ENCODE measurements at places on chromosomes 3 and 15. TPM values are rescaled to one million over a fixed set of nuclear protein-coding genes. Genes with fewer than 3 reads are reported as not detected.

The TM4SF18 gene
- total RNA-seq, result not detected

The LSAMP gene
- 0.03 TPM for total RNA-seq

The MYO5C gene
- 0.31 TPM for total RNA-seq

The ZBED2 gene
- total RNA-seq, result not detected

The OXTR gene
- 5.1 TPM for total RNA-seq

The HAUS2 gene
- total RNA-seq, result 18.7 TPM

The KLHL6 gene
- not detected for total RNA-seq

- no peak for DNase-seq
Observed at GRCh38 chr3:156216852-156217251, 96.5 kb downstream of the KCNAB1 start.

- DNase-seq, result no peak
Observed at GRCh38 chr15:79204886-79205675, 77.4 kb upstream of the ANKRD34C start.

DNA sequence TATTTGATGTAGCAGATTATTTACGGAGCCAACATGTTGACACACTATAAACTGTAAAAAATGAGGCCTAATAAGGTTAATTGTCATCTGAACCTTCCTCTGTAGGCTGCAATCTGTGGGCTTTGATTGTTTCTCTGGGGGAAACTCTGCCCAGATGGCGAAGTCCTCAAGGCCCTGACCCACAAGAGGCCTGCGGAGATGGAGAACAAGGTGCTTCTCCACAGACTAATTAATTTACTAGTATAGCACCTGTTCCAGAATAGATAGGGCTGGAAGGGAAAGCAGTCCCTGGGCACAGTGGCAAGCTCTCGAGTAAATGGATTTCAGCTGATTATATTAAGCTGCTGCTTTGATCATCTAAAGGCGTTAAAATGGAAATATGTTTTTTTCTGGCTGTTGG, 338.8 kb upstream of the DNAJC19 start:
- DNase-seq, result no peak

GRCh38 chr3:20914310-20914709, 728.3 kb upstream of the SGO1 start:
- DNase-seq, result no peak

DNA sequence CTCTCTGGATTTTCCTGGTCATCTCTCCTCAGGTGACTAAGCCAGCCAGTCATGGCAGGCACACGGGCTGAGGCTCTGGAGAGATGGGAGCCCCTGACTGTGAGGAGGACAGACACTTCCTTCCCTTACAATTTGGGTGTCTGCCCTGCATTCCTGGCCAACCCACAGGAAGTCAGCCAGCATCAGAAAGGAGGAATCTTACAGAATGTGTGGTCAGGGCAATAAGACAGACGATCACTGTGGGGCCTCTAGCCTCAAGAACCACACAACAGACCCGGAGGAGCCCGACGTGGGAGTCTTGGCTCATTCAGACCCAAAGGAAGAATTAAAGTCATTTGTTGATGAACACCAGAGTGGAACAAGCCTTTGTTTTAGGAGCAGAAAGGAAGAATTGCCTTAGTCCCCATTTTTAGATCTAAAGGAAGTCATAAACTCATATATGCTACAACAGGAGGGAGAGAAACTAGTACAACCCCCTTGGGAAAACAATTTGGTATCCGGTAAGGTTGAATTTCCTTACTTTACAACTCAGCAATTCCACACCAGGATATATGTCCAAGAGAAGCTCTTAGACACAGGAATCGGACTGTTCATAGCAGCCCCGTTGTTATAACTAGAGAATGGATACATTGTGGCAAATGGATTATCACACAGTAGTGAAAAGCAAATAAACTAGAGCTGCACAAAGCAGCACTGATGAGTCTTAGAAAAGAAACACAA, 62.2 kb downstream of the ABTB1 start:
- peak; percentile 94 for DNase-seq

- DNase-seq, result peak; percentile 19
Observed at GRCh38 chr15:96553006-96553405, 222.5 kb downstream of the NR2F2 start.

GRCh38 chr3:125351814-125352456, 23.2 kb downstream of the ZNF148 start:
- no peak for DNase-seq

DNA sequence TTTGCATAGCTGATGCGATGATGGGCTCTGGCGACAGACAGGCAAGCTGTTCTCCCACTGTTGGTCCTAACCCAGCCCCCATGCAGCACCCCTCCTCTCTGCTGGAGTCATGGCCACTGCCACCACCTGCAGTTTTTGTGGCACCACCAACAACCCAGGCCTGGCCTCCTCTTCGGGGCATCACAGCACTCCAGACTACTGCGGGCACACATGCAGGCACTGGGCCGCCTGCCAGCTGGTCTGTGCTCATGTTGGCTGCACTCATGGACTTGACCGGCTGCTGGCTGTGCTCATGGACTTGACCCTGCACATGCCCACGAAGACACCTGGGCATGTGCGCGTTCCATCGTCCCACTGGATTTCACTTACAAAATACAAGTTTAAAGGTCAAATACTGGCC, 130.9 kb upstream of the TMEM108 start:
- no peak for DNase-seq

GRCh38 chr15:40721701-40722100, 26.7 kb downstream of the RAD51 start:
- no peak for DNase-seq

DNA sequence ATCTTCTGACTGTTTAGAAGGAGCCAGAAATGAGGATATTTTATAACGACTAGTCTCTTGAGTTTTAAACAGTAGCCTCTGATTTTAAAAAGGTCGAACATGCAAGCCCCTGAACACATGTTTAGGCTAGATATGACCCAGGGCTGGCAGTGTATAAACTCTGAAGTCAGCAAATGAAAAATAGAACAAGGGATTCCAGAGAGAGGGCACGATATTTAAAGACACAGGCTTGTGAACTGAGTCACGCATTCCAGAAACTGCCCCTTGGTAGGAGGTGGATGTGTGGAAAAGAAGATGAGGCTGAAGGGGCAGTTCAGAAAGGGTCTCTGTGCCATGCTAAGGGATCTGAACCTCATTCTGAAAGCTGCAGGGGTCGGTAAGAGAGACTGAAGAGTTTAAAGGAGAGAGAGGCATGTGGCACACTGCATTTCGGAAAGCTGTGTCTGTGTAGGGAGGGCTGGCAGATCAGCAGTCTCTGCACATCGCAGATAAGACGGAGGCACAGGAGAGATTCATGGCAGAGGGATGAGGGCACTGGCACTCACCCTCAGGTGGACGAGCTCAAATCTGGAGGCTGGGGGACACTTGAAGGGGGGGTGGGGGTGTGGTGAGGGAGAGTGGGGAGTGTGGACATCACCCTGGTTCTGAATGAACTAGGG, 22.1 kb downstream of the ST8SIA2 start:
- peak; percentile 70 for DNase-seq
